NCI-H446 (cell line): ENCODE measurements at places on chromosomes 3 and 15.
A peak's percentile ranks its signal among the peaks of the same experiment; 100 is the strongest.

- DNase-seq = no peak
These were observed 2.0 kb downstream of the NDUFB5 start for GRCh38 chr3:179606534-179607085.

GRCh38 chr15:37616215-37616614 lies 318.2 kb upstream of the TMCO5A start:
- DNase-seq = no peak

- no peak for DNase-seq
These were observed 54.8 kb upstream of the LARS2 start for GRCh38 chr3:45333549-45333948.

- DNase-seq = no peak
These were observed 140.4 kb downstream of the CD47 start for GRCh38 chr3:107950417-107950816.

DNA sequence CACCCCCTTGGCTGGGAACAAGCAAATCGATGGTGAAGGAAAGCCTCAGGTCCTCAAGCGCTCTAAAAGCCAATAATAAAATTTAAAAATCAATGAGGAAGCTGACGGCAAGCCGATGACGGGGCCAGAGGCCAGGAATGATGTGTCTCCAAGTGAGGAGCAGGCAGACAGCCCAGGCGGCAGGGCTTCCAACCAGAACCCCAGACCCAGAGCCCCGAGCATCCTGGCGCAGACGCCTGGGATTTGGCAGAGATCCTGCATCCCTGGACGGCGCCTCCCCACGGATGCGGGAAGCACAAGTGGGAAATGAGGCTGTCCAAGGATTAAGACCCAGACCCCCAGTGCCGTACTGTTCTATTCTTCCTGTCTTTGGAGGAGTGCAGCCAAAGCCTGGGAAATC lies 123.0 kb upstream of the PROK2 start:
- DNase-seq = peak; percentile 39

DNA sequence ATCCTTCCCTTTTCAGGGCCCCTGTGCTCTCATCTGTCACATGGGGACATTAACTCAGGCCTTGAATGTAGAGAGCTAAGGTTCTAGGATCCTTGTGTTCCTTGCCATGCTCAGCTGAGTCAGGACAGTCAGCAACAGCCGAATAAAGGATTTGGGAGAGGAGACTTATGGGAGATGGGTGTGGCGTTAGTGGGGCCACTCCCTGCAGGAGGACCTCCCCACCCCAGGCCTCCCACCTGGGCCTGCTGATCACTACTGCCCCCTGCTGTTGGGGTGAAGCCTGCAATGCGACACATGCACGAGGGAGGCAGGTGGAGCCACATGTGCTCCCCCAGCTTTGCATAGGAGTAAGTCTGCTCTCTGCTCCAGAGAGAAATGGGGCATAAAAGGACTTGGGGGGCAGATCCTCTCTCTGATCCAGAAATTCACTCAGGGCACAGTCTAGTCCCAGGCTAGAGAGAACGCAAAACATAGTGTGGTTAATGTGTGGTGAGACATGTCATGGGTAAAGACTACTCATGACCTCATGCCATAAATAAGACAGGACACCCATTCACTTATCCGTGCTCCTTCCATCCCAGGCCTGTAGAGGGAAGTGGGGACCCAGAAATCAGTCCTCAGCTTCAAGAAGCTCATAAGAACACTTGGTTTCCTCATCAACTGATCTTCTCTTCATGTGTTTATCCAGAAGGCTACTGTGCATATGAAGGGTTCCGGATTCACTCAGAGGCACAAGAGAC lies 19.4 kb downstream of the RBP1 start:
- no peak for DNase-seq

GRCh38 chr3:184884359-184885017 lies 72.5 kb downstream of the VPS8 start:
- DNase-seq = no peak

DNA sequence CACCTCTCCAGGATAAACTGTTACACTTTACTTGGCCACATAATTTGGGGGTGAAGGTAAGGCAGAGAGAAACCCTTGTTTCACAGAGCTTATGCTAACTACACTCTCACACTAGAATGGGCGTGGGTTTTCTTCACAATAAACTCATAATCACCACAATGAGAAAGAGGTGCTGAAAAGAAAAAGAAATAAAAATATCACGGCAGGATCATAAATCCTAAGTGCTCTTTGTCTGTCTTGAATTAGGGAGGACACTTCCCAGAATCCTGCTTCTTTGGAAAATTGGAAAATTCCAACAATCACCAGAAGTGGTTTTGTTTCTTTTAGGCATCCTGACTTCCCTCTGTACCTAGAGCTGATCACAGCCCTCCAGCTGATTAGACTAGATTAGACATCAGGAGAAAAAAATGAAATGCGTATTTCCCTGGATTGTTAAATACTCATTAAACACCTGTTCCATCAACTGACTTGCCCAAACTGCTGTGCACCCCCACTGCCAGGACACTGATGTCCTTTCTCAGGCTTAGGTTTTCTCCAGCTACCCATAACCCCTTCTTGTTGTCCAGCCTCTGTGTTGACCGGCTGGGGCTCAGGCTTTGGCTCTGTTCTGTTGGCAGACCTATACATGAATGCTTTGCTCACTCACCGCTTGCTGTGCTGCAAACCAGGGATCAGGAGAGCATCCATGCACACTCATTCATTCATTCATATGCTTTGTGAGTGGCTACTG lies 41.6 kb upstream of the ACKR4 start:
- no peak for DNase-seq
